ENCODE measurements at places on chromosomes 4 and X.

- DNase-seq: no peak
Observed at GRCh38 chr4:84231539-84232055, 267.5 kb downstream of the NKX6-1 start.

DNA sequence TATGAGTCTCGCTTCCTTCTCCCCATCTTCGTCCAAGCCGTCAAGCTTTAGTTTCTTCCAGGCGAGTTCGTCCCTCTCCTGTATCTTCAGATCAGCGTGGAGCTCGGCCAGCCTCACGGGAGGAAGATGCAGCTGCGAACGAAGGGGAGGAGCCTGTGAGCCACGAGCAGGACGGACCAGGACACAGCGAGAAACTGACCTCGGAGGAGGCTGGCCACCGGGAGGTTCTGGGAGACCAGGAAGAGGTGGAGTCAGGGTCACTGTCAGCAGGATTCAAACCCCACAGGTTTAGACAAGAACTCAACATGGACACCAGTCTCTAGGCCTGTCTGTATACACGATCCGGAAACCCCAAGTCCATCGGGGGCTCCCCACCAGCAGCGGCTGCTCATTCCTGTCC is 7.3 kb downstream of the LRPAP1 start:
- no peak for DNase-seq

DNA sequence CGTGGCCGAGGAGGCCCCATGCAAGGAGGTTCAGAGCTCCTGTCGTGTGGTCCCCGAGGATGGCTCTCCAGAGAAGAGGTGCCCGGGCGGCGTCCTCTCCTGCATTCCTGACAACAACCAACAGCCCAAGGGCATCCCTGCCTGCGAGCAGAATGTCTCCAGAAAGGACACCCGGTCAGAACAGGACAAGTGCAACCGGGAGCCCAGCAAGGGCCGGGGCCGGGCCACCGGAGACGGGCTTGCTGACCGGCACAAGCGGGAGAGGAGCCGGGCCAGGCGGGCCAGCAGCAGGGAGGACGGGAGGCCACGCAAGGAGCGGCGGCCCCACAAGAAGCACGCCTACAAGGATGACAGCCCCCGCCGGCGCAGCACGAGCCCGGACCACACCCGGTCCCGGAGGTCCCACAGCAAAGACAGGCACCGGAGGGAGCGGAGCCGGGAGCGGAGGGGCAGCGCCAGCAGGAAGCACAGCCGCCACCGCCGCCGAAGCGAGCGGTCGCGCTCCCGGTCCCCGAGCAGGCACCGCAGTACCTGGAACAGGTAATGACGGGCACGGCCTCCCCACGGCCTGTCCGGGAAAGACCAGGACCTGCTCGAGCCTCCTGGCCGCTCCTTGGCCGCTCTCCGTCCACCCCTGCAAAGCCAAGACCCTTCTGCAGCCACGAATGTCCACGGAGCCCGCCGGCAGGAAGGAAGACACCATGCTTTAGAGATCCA is 9.8 kb downstream of the AKAP17A start:
- no peak for DNase-seq

GRCh38 chr4:135325264-135325663 is 1123.7 kb upstream of the PABPC4L start:
- no peak for DNase-seq

- no peak for DNase-seq
Observed at GRCh38 chr4:78610546-78611214, 59.1 kb downstream of the ANXA3 start.

DNA sequence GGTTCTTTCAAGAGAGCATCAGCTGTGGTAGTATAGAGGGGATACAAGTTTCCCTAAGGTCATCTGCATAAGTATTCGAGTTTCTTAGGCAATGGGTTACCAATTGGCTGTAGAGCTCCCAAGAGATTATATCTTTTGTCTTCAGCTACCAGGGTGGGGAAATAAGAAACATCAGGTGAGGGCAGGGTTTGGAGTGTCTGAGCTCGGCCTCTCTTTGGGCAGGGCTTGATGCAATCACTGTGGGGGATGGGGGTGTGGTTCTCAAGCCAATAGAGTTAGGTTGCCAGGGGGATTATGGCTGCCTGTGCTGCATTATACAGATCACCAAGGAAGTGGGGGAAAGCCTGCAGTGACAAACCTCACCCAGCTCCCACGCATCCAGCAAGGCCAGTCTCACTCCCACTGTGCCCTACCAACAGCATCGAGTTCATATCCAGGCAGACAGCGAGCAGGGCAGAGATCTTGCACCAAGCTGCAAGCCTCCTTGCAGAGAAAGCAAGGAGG is 172.1 kb upstream of the MAGEE2 start:
- no peak for DNase-seq

DNA sequence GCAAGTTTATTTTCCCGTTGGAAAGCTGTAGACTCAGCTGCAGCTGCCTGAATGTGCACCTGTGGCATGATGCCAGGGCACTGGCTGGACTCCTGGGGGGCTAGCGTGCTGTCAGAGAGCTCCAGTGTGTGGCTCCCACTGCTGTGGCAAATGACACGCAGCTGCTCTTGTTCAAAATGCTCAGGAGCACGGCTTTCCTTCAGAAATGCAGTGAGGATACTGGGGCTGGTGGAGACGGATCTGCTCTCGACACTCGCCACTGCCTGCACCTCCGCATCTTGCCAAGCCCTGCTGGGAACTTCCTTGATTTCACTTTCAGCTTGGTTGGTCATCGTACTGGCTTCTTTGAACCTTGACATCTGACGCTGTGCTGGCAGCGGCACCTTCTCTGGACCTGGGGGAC is 58.7 kb downstream of the GPRIN3 start:
- DNase-seq: no peak

Measured in activated naive CD8-positive, alpha-beta T cell treated with anti-CD3 and anti-CD28 coated beads, Interleukin-2, amount 50 U/mL, for 16 hours (primary cell).